ENCODE measurements at places on chromosomes 2 and 18. TPM values are rescaled to one million over a fixed set of nuclear protein-coding genes. Genes with fewer than 3 reads are reported as not detected.

- no peak for DNase-seq
Observed at GRCh38 chr2:238304116-238304515, 15.7 kb upstream of the PER2 start.

Gene UGT1A8
- total RNA-seq: not detected

Gene ASXL2
- 22.2 TPM for total RNA-seq

- DNase-seq: no peak
Observed at GRCh38 chr18:59481436-59481835, 122.4 kb upstream of the LMAN1 start.

- DNase-seq: peak; percentile 12
Observed at GRCh38 chr18:48915626-48916425, 34.9 kb downstream of the SMAD7 start.

DNA sequence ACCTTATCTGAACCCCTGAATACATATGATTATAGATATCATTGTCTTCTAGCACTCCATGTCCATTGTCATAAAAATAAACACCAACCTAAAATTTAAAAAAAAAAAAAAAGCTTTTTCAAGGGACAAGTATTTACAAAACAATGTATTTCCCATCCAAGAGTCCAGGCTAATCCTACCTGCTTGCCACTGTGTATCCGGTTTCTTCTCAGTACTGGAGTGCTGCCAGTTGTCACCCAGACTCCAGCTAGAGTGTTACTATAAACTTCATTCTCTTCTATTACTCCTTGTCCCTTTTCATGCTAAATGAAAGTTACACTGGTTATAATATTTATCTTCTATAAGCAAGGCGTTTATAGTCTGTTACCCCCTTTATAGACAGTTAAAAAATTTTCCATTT lies 35.8 kb downstream of the MSH6 start:
- DNase-seq: no peak

DNA sequence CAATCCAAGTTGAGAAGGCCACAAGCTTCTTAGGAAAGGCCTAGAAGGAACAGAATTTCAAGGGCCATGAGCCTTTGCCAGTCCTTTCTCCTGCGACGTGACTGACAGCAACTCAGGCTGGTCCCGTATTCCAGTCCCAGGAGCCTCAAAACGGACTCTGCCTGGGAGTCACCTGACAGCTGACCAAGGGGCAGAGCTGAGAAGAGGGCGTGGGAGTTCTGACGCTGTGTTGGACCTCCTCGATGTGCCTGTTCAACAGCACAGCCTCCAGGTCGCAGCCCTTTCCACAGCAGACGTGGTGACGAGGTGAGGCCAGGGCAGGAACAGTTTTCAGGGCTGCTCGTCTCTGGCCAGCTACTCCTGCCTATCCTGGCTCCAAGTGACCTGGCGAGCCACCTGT lies 37.6 kb downstream of the CENPO start:
- DNase-seq: no peak

Gene AGXT
- total RNA-seq: 0.29 TPM

Gene RIT2
- not detected for total RNA-seq

GRCh38 chr18:30862900-30863299 lies 179.6 kb downstream of the DSC3 start:
- no peak for DNase-seq

GRCh38 chr2:239225871-239226561 lies 174.8 kb downstream of the HDAC4 start:
- no peak for DNase-seq

Gene SCN2A
- 0.13 TPM for total RNA-seq

Gene APOB
- 48.1 TPM for total RNA-seq

- no peak for DNase-seq
Observed at GRCh38 chr2:15596968-15597367, 5.3 kb downstream of the DDX1 start.

Gene ZNF532
- total RNA-seq: 57.9 TPM

Gene LBH
- 19.1 TPM for total RNA-seq

Gene SAG
- not detected for total RNA-seq

DNA sequence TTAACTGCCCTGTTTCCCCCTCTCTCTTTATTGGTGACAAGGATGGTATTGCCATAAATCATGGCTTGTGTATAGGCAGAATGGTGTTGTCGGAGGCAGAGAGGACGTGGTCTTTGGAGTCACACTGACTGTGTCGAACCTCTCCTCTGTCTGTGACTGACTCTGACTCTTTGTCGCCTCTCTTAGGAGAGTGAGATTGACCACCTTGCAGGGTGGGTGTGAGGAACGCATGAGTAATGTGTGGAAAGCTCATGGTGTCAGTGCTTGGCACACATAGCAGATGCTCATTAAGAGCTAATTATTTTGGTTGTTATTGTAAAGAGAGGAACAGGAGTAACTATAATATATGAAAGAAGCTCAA lies 145.6 kb downstream of the TTC27 start:
- no peak for DNase-seq

Gene COQ10B
- 23.0 TPM for total RNA-seq

- DNase-seq: no peak
Observed at GRCh38 chr2:201820383-201821007, 14.2 kb downstream of the CDK15 start.

Gene HK2
- total RNA-seq: 17.2 TPM

Gene ABCB11
- total RNA-seq: 0.37 TPM

- DNase-seq: no peak
Observed at GRCh38 chr2:174553811-174554493, 43.7 kb downstream of the WIPF1 start.

DNA sequence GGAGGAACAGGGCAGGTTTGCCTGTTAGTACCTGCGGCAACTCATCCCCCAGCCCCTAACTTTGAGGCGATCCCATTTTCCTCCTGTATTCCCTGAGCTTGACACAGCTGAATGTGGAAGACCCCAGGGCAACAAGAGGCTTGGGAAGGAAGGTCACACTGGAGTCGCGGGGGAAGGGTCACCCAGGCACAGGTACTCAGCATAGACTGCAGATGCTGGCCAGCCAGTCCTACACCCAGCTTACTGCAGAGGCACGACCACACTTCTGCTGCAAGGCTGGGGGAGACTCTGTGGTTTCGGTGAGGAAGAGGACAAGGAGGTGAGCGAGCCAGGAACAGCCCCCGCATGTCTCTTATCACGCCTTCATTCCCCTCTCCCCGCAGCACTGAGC lies 91.5 kb downstream of the MALT1 start:
- no peak for DNase-seq

Gene ABCG5
- total RNA-seq: not detected

DNA sequence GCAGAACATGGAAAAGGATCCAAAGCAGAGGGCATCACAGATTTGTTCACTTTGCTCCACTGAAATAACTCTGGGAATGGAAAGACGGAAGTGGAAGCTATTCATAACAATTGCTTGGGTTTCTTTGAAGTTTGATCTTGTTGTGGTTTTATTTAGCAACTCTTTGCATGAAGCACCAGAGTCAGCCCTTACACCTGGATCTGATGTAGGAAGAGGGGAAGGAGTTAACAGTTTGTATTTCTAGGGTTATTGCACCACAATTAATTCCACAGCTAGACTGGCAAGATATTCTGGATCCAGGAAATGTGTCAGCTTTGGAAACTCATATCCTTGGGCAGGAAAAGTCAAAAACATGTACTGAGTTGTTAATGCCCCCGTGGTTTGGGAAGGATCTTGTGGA lies 1143.4 kb downstream of the CNTNAP5 start:
- DNase-seq: no peak

- no peak for DNase-seq
Observed at GRCh38 chr2:111164078-111164477, 43.4 kb downstream of the BCL2L11 start.

DNA sequence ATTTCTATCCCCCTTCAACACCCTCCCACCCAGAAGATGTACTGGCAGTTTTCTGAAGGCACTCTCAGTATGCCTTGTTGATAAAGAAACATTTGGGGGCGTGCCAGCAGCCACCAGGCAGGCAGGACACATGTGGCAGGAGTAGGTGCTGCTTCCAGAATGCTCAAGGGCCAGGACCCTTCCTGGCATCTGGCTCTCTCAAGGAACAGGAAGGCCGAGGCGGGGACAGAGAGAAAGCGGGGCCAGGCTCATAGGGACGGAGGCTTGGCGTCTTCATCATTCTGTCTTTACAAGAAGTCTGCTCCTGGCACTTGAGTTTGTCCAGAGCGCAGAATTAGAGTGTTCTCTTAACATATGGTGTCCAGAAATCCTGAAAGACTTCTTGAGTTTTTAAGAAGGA lies 121.6 kb downstream of the FAM210A start:
- no peak for DNase-seq

DNA sequence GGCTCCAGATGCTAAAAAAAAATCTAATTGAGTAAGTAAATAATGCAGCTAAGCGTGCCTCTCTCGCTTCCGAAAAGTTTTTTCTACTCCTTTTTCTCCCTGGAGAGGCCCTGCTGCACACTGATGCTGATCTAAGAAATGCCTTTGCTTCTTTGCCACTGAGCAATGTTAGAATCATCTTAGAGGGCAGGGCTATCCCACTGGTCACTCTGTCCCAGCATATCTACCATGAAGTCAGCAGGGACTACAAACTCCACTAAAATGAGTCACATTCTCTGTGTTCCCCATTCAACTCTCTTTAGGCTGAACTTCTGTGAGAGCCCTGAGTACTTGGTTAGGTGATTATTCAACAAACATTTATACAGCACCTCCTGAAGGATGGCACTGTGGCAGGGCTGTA lies 127.6 kb upstream of the LYPD1 start:
- no peak for DNase-seq

DNA sequence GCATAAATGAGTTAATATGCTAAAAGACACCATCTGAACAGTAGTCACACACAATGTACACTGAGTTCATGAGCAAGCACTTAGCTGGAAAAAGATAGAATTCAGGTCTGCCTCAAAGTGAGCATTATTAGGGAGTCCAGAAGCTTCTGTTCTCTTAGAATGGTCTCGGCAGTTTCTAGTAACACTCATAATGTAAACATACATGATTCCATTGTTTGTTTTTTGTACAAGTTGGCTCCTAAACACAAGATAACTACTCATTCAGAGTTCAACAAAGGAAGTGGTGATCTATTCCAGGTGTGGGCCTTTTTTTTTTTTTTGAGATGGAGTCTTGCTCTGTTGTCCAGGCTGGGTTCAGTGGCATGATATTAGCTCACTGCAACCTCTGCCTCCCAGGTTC lies 66.2 kb downstream of the ESCO1 start:
- DNase-seq: no peak

- DNase-seq: no peak
Observed at GRCh38 chr2:204114295-204115136, 178.0 kb downstream of the ICOS start.
